Stomach (tissue), 19 donors: ENCODE measurements at places on chromosomes 4 and X. TPM values are rescaled to one million over a fixed set of nuclear protein-coding genes. Genes with fewer than 3 reads are reported as not detected.

The FMR1NB gene
- not detected for polyA plus RNA-seq

The PPP1R2C gene
- not detected for polyA plus RNA-seq

The MAGEA10 gene
- not detected for polyA plus RNA-seq

The RAB40A gene
- 0.98 TPM for polyA plus RNA-seq
